ENCODE measurements at places on chromosomes 16 and 17.

DNA sequence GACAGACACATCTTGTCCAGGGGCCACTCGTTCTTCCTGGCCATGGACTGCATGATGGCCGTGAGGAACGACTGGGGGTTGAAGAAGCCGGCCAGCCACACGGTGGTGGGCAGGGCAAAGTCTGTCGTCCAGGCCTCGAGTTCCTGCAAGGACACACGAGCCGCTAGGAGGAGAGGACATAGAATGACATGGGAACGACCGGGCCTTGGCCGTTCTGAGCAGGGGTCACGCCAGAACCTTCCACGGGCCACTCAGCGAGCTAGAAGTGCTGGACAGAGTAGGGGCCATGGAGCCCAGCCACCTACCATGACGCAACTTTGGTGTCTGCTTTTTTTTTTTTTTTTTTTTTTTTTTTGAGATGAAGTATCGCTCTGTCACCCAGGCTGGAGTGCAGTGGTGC, 47.0 kb downstream of the PGS1 start:
- H3K27ac ChIP-seq = no peak overlapping the region
- H3K36me3 ChIP-seq = peaks cover 70% of the 10 kb centered on the region
- DNase-seq = no peak

DNA sequence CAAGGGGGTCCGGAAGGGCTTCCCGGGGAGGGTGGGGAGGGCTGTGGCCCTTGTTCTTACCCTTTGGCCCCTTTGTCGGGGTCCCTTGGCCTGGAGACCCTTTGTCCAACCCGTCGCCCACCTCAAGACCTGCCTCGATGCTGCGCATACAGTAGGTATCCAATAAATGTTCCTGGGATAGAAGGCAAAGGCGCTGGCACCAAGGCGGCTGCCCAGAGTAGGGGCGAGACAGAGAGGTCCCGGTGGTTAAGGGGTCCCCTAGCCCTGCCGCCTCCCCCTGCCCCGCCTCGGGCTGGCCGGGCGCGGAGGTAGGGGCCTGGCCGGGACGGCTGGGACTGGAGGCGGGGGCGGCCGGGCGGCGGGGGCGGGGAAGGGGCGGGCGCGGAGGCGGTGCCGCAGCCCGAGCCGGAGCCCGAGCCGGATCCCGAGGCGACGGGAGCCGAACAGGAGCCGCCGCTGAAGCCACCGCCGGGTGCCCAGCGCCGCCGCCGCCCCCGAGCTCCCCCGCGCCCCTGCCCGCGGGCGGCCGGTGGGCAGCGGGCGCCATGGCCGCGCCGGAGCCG, at the start of gene NHERF2:
TSS of gene NHERF2 (plus strand) at position 442 of the 563 bp plus-strand sequence. CDS start at position 546, 104 bp downstream.
- H3K27me3 ChIP-seq = no peaks in the 10 kb centered on the region
- DNase-seq = peak; percentile 45
- H3K36me3 ChIP-seq = no peaks in the 10 kb centered on the region
- peaks cover 22% of the 10 kb centered on the region for H3K4me1 ChIP-seq
- H3K27ac ChIP-seq = peak within 1 kb of the TSS; percentile 80

DNA sequence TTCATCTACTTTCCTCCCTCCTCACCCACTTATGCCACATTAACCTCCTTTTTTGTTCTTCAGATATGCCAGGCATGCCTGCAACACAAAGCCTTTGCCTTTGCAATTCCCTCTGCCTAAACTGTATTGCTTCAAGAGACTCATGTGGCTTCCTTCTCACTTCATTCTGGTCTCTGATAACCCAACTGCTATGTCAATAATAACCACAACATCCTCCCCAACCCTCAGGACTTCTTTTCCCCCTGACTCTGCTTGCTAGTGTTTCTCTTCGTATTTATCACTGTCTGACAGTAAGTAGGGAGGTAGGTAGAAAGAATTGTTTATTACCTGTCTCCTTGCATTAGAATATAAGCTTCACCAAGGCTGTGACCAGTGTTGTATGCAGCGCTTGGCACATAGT, 22.4 kb downstream of the RBL2 start:
- no peak overlapping the region for H3K4me3 ChIP-seq
- peaks cover 29% of the 10 kb centered on the region for H3K36me3 ChIP-seq
- H3K27ac ChIP-seq = no peak overlapping the region
- H3K4me1 ChIP-seq = no peaks in the 10 kb centered on the region

- H3K27ac ChIP-seq = no peak overlapping the region
- no peak for DNase-seq
- no peaks in the 10 kb centered on the region for H3K27me3 ChIP-seq
- no peak overlapping the region for H3K4me3 ChIP-seq
Observed at GRCh38 chr17:28883967-28884702, 13.4 kb downstream of the FLOT2 start.

- no peaks in the 10 kb centered on the region for H3K27me3 ChIP-seq
- no peak overlapping the region for H3K4me3 ChIP-seq
- DNase-seq = no peak
- H3K27ac ChIP-seq = no peak overlapping the region
Observed at GRCh38 chr16:3787924-3788661, 70.8 kb upstream of the TRAP1 start.

GRCh38 chr17:9470171-9470570, 105.4 kb downstream of the STX8 start:
- no peak for DNase-seq
- H3K4me3 ChIP-seq = no peak overlapping the region
- H3K27ac ChIP-seq = no peak overlapping the region

GRCh38 chr17:51365090-51365489, 104.7 kb downstream of the UTP18 start:
- no peak overlapping the region for H3K4me3 ChIP-seq
- no peaks in the 10 kb centered on the region for H3K4me1 ChIP-seq
- no peak for DNase-seq
- no peak overlapping the region for H3K27ac ChIP-seq
- H3K36me3 ChIP-seq = no peaks in the 10 kb centered on the region
- no peaks in the 10 kb centered on the region for H3K27me3 ChIP-seq

DNA sequence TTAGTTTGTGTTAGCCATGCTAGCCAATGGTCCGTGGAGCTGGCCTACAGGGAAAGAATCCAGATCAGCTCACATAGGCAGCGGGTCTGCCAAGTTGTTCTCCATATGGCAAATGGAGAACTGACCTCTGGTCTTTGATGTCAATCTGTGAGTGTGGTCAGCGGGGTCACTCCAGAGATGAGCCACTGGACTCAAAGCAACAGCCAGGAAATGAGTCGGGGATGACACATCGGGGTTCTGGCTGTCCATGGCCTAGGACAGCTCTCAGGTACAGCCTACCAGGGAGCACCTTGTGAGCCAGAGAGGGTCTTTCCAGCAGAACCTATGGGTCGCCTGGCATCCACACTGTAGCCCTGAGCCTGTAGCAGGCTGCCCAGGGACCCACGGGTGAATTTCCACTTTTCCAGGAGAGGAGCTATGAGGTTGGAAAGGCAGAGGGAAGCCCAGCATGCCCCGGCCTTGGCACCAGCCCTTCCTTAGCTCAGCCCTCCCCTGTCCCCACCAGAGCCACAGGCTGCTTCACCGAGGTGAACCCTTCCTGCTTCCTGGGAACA, 203.0 kb upstream of the TNRC6C start:
- no peak overlapping the region for H3K4me3 ChIP-seq
- no peak for DNase-seq
- no peaks in the 10 kb centered on the region for H3K36me3 ChIP-seq
- no peaks in the 10 kb centered on the region for H3K4me1 ChIP-seq
- no peak overlapping the region for H3K27ac ChIP-seq

- no peak for DNase-seq
- peak overlapping the region; percentile 76 for H3K27ac ChIP-seq
- H3K36me3 ChIP-seq = no peaks in the 10 kb centered on the region
- H3K4me3 ChIP-seq = no peak overlapping the region
- H3K27me3 ChIP-seq = no peaks in the 10 kb centered on the region
- H3K4me1 ChIP-seq = peaks cover 56% of the 10 kb centered on the region
Observed at GRCh38 chr17:21034340-21035235, 8.2 kb downstream of the USP22 start.

- H3K27ac ChIP-seq = no peak overlapping the region
- H3K27me3 ChIP-seq = no peaks in the 10 kb centered on the region
- H3K4me1 ChIP-seq = peaks cover 20% of the 10 kb centered on the region
- H3K36me3 ChIP-seq = no peaks in the 10 kb centered on the region
- no peak for DNase-seq
- H3K4me3 ChIP-seq = no peak overlapping the region
Observed at GRCh38 chr16:85176541-85177447, 64.5 kb upstream of the CIBAR2 start.

DNA sequence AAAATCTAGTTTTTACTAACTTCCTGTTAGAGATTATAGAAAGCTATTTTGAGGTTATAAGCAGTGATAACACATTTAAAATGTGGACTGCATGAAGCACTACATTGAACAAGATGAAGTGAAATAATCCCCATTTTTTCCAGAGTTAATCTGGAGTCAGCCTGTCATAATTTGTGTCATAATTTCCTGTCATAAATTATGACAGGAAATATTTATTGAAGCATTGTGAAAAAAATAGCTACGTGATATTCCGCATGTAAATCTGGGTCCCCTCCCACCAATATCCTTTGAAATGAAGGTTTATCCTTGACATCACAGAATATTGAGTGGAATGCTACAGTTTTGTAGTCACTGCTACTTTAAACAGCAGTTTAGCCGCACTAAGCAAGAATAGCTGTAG, 40.1 kb downstream of the OMG start:
- no peaks in the 10 kb centered on the region for H3K27me3 ChIP-seq
- no peak overlapping the region for H3K27ac ChIP-seq
- peak; percentile 6 for DNase-seq
- no peak overlapping the region for H3K4me3 ChIP-seq
- H3K36me3 ChIP-seq = no peaks in the 10 kb centered on the region

- no peak overlapping the region for H3K27ac ChIP-seq
- no peak for DNase-seq
- no peaks in the 10 kb centered on the region for H3K36me3 ChIP-seq
- no peaks in the 10 kb centered on the region for H3K27me3 ChIP-seq
- no peak overlapping the region for H3K4me3 ChIP-seq
- peaks cover 4% of the 10 kb centered on the region for H3K4me1 ChIP-seq
Observed at GRCh38 chr17:17628388-17629008, 37.0 kb upstream of the PEMT start.

GRCh38 chr17:9231449-9232154, 210.3 kb downstream of the NTN1 start:
- H3K36me3 ChIP-seq = no peaks in the 10 kb centered on the region
- no peak overlapping the region for H3K4me3 ChIP-seq
- DNase-seq = no peak
- H3K4me1 ChIP-seq = no peaks in the 10 kb centered on the region
- no peak overlapping the region for H3K27ac ChIP-seq
- peaks cover 4% of the 10 kb centered on the region for H3K27me3 ChIP-seq

- no peak overlapping the region for H3K4me3 ChIP-seq
Observed at GRCh38 chr16:52561910-52562741, 15.2 kb upstream of the TOX3 start.

GRCh38 chr16:54546521-54546920, 259.9 kb upstream of the IRX3 start:
- H3K27me3 ChIP-seq = no peaks in the 10 kb centered on the region
- H3K36me3 ChIP-seq = no peaks in the 10 kb centered on the region
- H3K4me3 ChIP-seq = no peak overlapping the region
- H3K27ac ChIP-seq = no peak overlapping the region
- no peak for DNase-seq

DNA sequence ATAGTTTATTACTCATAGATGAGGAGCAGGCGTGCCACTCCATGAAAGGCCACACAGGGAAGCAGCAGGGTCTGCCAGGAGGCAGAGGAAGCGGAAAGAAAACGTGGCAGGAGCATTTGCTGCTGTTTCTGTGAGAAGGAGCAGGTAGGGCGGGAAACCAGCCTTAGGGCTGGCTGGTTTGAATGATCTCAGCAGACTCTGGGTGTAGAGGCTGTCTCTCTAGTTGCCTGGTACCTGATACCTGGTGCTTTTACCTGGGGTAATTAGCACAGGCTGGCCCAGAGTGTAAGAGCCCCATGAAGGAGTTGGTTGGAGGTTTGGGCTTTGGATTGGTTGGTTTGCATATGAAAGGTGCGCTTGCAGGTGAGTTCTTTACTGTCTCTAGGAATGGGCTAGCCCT, 205.0 kb upstream of the CACNG3 start:
- H3K4me3 ChIP-seq = no peak overlapping the region
- no peak overlapping the region for H3K27ac ChIP-seq
- no peaks in the 10 kb centered on the region for H3K4me1 ChIP-seq
- peaks cover 13% of the 10 kb centered on the region for H3K36me3 ChIP-seq
- DNase-seq = no peak

DNA sequence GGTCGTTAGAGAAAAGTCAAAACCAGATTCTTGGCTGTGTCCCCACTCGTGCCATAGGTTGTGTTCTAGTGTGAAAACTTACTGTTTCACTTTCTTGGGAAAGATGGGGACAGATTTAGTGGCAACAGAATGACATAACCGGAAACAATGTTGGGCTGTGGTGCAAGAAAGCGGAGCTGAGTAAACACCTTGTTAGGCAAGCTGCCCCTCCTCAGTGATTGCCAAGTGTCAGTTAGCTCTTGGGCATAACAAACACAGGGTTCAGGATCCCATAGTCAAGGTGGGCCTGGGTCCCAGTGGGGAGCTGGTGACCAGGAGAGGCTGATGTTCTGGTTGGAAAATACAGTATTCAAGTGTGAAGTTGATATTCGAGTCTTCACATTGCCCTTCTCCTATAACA, 15.4 kb downstream of the UBN1 start:
- no peak overlapping the region for H3K4me3 ChIP-seq
- H3K27me3 ChIP-seq = no peaks in the 10 kb centered on the region
- H3K36me3 ChIP-seq = peaks cover 42% of the 10 kb centered on the region
- H3K4me1 ChIP-seq = peaks cover 6% of the 10 kb centered on the region

DNA sequence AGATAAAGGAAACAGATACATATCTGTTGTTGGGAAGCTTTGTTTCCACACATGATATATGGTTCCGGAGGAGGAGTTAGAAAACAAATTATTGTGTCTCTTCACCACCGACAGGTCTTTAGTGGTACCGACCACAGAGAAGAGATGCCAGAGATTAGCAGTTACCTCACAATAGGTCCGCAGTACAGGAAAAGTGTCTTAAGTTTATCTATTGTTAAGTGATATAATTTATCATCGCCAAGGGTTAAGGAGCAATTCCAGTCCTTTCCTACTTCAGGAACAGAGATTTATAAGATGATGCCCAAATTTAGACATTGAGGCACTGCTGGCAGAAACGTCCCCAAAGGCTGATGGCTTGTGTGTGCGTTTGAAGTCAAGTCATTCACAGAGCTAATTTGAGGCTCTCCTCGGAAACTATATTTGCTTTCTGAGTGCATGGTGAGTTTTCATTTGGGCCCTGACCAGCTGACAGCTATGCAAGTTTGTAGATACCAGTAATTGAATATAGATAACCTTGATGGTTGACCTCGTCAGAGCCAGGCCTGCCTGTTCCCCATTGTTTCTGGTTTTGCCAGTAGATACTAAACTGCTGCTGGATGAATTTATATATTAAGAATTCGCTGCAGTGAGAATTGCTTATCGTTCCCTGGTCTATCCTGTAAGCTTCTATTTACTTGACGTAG, 196.4 kb upstream of the IRX3 start:
- H3K27me3 ChIP-seq = no peaks in the 10 kb centered on the region
- H3K4me3 ChIP-seq = no peak overlapping the region

- H3K36me3 ChIP-seq = no peaks in the 10 kb centered on the region
- no peaks in the 10 kb centered on the region for H3K4me1 ChIP-seq
- H3K4me3 ChIP-seq = no peak overlapping the region
- peak; percentile 83 for DNase-seq
- H3K27ac ChIP-seq = no peak overlapping the region
Observed at GRCh38 chr17:10737168-10737622, 7.4 kb upstream of the TMEM220 start.

- no peak overlapping the region for H3K4me3 ChIP-seq
- H3K4me1 ChIP-seq = peaks cover 8% of the 10 kb centered on the region
- H3K27ac ChIP-seq = no peak overlapping the region
- H3K36me3 ChIP-seq = no peaks in the 10 kb centered on the region
- DNase-seq = no peak
- no peaks in the 10 kb centered on the region for H3K27me3 ChIP-seq
Observed at GRCh38 chr16:85216522-85217375, 104.5 kb upstream of the CIBAR2 start.
